ENCODE measurements at places on chromosomes 7 and 10.

DNA sequence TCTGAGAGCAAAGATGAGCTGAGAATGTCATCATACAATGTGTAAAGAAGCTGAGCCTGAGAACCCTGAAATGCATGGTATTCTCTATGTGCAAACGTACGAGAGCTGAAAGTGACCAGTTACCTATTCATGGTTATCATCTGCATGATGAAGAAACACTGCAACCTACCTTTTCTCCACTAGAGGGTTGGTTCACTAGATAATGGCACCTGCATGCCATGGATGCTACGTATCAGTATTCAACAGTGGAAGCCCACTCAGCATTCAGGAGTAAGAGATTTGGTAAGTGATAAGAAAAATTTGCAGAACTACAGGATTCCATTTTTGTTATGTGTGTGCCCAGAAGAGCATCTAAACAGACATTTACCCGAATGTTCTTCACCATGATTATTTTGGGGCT, 145.4 kb downstream of the PTPRN2 start:
- no peak for DNase-seq

GRCh38 chr10:119216127-119216526, 8.8 kb downstream of the GRK5 start:
- no peak for DNase-seq

- no peak for DNase-seq
These were observed 293.5 kb downstream of the CDK14 start for GRCh38 chr7:90889644-90890043.

GRCh38 chr10:30058570-30059132, 735 bp downstream of the JCAD start:
- no peak for DNase-seq
